ENCODE measurements at places on chromosomes 2 and 18.

DNA sequence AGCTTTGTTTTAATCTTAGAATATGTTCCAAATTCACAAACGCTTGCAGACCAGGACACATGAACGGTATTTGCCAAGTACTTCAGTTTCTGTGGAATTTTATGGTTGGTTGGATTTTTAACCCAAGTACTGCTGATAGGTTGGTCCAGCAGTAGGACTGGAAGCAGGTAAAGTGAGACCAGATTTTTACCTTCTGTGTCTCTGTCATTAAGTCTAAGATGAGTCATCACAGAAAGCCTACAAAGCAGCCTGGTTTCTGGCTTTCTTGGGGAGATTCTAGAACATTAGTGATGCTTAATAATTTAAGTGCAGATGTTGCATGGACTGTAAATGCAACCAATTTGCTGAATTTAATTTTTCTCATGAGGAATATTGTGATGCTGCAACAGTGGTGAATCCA is 100.5 kb downstream of the SCG2 start:
- no peak for DNase-seq

DNA sequence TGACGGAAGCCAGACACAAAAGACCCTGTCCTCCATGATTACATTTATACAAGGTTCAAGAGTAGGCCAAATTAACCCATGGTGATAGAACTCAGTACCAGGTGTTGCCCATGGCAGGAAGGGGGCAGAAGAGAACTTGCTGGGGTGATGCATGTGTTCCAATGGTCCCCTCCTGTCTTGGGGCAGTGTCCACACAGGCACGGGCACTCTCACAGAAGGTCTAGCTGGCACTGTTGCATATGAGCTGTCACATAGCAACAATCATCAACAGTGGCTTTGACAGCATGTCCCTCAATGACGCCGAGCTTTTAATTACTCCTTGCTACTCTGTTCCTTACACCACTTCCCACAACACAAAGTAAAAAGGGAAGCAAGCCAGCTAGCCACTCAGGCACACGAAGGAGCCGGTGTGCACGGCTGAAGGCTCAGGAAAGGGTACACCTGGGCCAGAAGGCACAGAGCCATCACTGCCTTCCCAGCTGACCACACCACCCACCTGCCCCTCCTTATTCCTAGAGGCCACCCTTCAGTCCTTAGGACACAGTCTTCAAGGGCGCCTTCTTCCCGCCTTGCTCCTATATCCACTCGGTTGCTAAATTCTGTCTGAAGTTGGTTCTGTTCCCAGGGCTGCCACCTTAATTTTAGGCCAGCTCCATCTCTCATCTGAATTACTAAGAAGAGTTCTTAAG is 28.9 kb downstream of the RPL31 start:
- DNase-seq = no peak

DNA sequence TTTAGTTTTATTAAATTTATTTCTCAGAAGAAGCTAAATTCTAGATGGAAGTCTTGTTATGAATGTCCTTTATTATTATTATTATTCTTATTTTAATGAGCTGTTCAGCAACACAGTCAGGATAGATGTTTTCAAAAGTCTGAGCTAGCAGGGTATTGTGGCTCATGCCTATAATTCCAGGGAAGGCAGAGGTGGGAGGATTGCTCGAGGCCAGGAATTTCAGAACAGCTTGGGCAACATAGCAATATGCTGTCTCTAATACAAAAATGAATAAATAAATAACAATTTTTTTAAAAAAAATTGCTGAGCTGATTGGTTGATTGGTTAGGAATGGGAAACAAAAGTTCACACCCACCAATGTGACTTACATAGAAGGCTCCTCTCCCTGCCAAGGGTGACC is 274.1 kb upstream of the CYRIA start:
- DNase-seq = no peak

DNA sequence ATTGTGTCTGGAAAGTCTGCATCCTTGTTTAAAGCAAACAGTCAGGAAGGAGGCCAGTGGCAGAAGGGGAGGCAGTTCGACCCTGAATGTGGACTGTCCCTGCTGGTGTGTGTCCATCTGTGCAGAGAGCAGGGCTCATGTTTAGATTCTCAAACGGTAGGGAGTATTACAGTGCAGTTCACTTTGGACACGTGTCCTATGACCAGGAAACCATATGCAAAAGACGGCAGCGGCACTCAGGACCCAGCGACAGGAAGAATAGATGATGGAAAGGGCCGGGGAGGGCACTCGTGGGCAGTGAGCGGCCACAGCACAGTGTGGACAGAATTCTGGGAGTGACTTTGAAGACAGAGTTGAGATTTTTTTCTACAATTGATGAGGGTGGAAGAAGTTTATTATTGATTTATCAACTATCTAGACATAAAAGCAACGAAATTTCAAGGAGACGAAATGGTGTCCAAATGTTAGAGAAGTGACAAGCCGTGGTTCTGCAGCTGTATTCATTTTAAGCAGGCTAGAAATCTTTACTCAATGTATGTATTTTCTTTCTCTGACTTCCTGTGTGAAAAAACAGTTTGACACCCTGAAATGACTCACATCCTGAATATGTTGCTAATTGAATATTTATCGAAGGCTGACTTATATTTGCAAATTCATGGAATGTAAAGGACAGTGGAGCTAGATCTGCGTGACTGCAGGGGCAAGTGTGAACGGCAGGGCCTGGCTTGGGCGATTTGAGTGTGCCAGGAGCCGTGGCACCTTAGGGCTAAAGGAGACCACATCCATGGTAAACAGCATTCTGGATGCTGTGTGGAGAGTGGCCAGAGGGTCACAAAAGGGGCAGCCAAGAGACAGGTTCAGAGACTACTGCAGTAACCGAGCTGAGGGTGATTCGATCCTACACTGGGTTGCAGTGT is 214.2 kb downstream of the PTGR3 start:
- no peak for DNase-seq

DNA sequence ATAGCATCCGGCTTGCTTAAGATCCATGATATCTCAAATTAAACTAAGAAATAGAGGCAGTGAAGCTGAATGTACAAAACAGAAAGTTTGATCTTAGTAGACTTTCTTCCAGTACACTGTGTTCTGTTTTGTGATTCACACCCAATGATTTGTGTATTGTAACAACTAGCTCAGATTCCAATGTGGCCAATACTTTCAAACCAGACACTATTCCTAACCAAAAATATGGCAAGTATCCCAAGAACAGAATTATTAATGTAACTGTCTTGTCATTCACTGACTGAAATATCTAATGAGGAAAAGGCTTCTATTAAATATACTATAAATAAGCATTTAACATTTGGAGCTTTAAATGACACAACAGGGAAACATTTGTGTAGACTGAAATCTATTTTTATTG is 299.1 kb downstream of the NRXN1 start:
- no peak for DNase-seq

DNA sequence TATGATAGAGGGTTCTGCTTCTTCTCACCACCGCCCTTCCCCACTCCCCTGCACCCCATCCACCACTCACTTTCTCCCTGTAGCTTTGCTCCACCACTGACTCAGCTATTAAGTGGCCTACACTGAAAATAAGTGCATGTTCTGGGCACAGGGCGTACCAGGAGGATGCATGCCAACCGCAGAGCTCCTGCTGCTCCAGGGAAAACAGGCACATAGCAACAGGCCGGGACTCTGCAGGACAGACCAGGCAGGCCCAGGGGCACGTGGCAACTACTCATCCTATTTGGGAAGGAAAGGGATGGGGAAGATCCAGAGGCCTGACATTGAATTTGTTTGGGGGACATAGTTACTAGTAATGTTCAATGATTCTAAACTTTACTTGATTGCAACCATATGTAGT is 28.4 kb downstream of the ARL4C start:
- no peak for DNase-seq

Data from occipital lobe (tissue), 3 donors.